Mesothelial cell of epicardium (in vitro differentiated cells): ENCODE measurements at places on chromosomes 12 and 14.

GRCh38 chr14:92385561-92385960 is 62.6 kb downstream of the SLC24A4 start:
- no peak for DNase-seq

GRCh38 chr14:100271247-100271939 is 32.4 kb downstream of the YY1 start:
- no peak for DNase-seq

GRCh38 chr12:121845701-121846100 is 13.0 kb downstream of the HPD start:
- no peak for DNase-seq

GRCh38 chr14:103825101-103825500 is 22.3 kb downstream of the PPP1R13B start:
- no peak for DNase-seq

- DNase-seq, result no peak
Measured at GRCh38 chr14:52299692-52300278, 14.3 kb upstream of the PTGER2 start.

DNA sequence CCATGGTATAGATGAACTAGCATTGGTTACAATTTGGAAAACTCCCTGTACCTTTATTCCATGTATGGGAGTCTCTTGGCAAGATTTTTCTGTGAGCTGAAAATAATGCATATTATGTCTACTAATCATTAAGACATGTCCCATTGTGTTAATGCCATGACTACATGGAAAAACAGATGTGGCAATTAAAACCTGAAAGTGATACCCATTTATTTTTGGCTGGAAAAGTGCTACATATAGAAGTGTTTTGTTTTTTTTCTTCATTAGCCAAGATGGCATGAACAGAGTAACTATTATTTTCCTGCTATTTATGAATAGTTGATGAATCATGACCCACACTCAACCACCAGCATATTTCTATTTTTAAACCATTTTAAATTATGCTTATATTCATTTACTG is 58.2 kb downstream of the ALG10B start:
- no peak for DNase-seq

DNA sequence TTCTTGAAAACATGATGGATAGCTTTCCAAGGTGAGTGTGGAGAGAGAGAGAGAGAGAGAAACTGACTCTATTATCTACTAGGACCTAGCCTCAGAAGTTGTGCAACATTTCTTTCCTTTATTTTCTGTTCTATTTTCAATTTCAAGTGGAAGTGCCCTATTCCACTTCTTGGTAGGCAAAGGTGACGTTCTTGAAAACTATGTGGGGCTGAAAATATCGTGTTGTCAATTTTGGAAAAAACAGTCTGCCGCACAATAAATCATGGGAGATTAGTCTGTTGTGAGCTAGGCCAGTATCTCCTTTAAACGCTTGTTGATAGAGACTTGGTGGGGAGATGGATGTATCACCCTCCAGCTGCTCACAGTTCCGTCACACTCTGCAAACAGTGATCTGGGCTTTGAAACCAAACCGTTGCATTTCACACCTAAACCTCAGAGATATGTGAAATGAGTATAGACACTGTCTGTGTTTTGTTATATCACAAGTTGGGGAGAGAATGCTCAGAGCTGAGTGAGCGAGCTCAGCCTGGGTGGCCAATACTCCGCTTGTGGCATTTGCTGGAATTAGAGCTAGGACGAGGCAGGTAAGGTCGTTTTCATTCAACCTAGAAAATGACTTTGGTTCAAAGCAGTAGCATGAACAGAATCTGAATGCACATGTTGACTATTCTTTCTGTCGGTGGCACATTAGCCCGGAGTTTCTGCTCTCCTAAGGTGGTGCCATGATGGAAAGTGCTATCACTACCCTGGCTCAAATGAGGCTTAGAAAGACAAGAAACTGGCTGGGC is 75.1 kb upstream of the ST8SIA1 start:
- DNase-seq, result no peak

DNA sequence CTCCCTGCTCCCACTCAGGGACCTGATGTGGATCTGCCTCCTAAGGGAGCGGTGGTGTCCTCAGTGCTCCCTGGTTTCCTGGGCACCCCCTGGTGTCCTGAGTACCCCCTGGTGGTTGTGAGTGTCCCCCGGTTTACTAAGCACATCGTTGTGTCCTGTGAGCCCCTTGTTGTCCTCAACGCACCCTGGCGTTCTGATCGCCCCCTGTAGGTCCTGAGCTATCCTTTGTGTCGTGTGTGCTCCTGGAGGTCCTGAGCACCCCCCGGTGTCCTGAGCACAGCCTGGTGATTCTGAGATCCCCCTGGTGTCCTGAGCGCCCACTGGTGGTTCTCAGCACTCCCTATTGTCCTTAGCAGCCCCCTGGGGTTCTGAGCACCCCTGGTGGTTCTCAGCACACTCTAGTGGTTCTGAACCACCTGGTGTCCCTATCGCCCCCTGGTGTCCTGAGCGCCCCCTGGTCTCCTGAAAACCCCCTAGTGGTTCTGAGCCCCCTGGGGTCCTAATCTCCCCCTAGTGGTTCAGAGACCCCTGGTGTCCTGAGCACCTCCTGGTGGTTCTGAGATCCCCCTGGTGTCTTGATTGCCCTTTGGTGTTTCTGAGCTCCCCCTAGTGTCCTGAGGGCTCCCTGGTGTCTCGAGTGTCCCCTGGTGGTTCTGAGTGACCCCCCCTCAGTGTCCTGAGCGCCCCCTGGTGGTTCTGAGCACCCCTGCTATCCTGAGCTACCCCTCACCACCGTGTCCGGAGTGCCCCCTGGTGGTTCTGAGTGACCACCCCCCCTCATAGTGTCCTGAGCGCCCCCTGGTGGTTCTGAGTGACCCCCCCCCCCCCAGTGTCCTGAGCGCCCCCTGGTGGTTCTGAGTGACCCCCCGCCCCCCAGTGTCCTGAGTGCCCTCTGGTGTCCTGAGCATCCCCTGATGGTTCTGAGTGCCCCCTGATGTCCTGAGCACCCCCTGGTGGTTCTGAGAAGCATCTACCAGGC is 615.1 kb downstream of the TMEM121 start:
- no peak for DNase-seq

GRCh38 chr14:71686677-71687076 is 245.6 kb upstream of the RGS6 start:
- no peak for DNase-seq

- no peak for DNase-seq
Measured at GRCh38 chr12:8709124-8709830, 11.5 kb downstream of the RIMKLB start.

DNA sequence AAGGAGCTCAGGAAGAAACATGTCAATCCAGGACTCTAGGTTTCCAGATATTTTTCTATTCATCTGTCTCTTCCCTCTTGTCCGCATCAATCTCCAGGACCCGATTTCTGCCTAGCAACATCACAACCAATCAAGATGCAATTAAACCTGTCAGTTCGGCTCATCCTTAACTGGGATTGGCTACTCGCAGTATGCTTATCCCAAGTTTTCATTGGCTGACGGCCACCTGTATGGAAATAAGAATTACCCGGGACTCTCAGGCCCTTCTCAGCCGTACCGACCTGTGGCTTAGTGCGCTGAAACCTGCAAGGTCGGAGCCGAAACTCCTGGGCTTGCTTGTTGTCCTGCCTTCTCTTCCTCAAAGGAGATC is 20.4 kb upstream of the ATP5MC2 start:
- DNase-seq, result no peak

- no peak for DNase-seq
Measured at GRCh38 chr12:3262470-3262869, 185.3 kb downstream of the TSPAN9 start.

GRCh38 chr12:42683933-42684801 is 94.6 kb upstream of the PRICKLE1 start:
- DNase-seq, result no peak

- DNase-seq, result no peak
Measured at GRCh38 chr12:123119808-123120207, 31.1 kb downstream of the PITPNM2 start.

DNA sequence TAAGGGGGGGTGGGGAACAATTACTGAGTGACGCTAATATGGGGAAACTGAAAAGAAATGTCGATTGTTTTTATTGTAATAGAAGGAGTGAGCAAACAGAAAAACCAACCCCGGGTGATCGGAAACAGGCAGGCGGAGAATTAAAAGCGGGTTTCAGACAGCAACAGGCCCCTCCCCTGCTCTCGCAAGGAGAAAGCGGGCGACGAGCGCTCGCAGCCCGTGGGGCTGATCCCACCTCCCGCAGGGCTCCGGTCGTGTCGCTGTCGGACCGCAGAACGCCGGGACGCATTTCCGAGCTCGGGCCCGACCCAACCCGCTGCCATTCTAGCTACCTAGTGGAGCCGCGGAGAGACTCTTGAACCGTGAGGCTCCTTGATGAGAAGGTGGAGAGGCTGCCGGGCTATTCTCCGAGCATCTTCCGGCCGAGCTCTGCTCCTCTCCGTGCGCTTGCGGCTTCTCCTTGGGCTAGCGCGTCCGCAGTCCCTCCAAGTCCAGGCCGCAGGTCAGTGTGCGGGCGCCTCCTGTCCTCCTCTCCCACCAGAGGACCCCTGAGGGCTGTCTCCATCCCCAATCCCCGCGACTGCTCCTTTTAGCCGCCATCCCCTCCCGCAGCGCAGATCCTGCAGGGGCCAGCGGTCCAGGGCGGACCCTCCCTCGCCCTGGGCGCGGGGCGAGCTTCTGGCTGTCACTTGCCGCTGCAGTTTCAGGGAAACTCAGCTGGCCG is 4.1 kb upstream of the PAX9 start:
- DNase-seq, result no peak

DNA sequence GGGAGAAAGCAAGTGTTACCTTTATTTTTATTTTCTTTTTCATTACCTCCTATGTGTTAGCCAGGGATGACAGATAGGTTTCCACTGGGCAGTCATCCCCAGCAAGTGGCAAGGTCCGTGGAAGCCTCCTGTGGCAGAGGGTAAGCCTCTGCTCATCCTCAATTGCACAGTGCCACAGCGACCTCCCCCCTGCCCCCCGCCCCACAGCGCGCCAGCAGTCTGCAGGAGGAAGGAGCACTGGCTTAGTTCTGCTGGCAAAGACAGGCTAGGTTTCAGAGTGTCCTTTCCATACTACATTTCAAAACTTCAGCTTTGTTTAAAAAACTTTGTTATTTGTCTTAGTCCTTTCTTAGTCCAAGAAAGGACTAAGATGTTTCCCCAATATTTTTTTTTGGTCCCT is 194.7 kb downstream of the EXOC5 start:
- no peak for DNase-seq

DNA sequence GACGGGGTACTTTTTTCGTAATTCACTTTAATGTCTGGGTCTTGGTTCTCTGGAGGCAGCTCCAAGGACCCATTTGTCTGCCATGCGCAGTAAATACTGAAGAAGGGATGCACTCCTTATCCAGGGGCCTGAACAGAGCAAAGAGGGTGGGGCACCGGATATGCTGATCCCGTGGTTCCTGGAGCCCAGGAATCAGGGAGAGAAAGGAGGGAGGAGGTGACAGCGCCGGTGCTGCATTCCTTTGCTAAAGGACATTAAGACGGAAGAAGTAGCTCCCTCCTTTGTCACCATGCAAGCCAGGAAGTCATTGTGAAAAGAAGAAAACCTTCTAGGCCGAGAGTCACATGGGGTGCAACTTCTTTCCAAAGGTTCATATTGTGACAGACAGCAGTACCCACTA is 1057.7 kb downstream of the VRK1 start:
- DNase-seq, result no peak

GRCh38 chr12:132166093-132166492 is 21.8 kb downstream of the NOC4L start:
- DNase-seq, result no peak

DNA sequence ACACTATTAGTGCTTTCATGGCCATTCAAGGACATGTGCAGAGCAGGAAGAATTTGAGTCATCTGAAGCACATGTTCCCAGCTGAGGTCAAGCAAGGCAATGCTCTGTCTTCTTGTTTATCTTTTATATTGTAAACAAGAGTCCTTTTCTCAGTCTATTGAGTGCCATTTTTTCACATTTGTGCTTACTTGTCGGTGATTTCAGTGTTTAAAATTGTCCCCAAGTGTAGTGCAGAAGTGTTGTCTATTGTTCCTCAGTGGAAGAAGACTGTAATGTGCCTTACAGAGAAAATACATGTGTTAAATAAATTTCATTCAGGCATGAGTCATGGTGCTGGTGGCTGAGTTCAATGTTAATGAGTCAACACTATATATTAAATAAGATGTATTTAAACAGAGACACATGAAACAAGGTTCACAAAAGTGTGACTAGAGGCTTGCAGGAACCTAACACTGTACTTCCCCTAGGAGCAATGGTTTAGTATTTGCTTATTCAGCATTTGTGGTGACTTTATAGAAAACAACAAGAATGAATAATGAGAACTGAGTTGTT is 391.1 kb downstream of the LRIG3 start:
- DNase-seq, result no peak

- no peak for DNase-seq
Measured at GRCh38 chr14:103562179-103562428, 353 bp downstream of the BAG5 start.

GRCh38 chr14:22920697-22921096 is 1.7 kb upstream of the RBM23 start:
- DNase-seq, result no peak

GRCh38 chr12:47367912-47368537 is 288.3 kb upstream of the AMIGO2 start:
- DNase-seq, result no peak

DNA sequence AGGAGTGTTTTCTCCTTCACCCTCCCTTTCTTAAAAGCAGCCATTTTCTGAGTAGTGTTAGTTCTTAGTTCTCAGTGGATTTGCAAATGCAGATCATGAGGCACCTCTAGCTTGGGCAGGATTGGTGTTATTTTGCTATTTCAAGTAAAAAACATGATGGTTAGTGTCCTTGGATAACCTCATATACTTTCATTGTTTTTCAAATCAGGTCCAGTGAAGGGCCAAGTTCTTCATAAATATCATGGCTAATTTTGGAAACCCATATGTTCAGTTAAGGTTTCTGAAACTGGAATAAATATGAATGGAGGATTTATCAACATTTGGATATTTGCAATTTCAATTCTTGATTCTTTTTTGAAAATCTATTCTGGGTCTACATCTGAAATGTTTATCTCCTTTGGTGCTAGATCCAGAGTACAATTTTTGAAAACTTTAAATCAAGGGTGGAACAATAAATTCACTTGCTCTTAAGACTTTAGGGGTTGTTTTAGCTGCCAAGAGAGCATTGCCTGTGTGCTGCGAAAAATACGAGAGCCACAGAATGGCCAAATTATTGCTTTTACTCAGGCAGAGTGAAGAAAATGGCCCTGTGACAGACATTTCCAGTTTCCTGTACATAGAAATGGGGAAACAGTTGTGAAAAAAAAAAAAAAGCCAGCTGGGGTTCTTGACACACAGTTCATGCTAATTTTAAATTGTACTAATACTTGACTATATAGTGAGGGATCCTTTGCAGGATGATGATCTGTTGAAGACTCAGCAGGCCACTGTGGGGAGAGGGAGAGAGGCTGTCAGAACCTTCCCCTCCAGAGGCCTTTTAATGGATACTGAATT is 104.6 kb downstream of the BICD1 start:
- DNase-seq, result no peak

- DNase-seq, result peak; percentile 54
Measured at GRCh38 chr12:132560364-132560613, 50.1 kb downstream of the LRCOL1 start.
